ENCODE measurements at places on chromosomes 5 and 9. TPM values are rescaled to one million over a fixed set of nuclear protein-coding genes. Genes with fewer than 3 reads are reported as not detected.
A peak's percentile ranks its signal among the peaks of the same experiment; 100 is the strongest.

DNA sequence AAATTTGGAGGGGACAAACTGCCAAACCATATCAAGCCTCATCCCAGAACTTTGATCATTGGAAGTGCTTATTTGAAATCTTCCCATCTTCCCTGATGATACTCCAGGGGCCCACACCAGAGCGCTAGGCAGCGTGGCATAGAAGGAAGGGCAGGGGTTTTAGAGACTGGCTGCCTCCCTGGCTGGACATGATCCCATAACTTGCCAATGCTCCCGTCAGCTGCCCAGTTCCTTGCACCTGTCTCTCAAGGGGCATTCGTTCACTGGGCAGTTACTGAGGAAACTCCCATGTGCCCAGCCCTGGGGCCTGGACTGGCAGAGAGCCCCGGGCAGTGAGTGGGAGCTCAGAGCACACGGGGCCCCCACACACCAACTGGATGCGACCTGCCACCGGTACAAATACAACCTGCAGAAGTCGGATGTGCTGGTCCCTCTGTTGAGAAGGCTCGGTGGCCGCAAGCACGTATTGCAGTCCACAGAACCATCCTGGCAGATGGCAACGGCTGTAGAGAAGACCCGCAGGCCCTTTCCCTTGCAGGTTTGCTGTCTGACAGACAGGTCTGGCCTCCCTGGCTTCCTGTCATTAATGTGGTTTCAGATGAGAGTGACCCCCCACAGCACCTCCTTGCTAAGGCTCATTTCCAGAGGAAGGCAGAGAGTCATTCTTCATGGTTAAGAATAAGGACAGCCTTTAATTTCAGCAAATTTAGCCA lies 122.4 kb downstream of the MVB12B start:
- DNase-seq = peak; percentile 59

DNA sequence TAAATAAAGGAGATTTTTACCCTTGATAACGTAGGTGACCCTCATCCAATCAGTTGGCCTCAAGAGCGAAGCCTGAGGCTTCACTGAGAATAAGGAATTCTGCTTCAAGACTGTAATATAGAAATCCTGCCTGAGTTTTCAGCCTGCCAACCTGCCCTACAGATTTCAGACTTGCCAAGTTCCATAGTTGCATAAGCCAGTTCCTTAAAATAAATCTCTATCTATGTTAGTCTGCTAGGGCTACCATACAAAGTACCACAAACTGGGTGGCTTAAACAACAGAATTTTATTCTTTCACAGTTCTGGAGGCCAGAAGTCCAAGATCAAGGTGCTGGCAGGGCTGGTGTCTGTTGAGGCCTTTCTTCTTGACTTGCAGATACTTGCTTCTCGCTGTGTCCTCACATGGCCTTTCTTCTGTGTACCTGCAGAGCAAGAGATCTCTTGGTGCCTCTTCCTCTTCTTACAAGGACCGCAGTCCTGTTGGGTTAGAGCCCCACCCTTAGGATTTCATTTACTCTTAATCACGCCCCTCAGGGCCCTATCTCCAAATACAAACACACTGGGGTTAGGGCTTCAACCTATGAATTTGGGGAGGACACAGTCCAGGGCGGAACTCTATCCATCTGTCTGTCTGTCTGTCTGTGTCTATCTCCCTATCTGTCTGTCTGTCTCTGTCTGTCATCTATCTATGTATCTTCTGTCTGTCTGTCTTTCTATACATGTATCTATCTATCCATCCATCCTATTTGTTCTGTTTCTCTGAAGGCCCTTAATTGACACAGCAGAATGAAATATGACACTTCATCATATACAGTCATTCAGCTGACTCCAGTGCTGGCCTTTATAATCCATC lies 17.0 kb upstream of the CMBL start:
- DNase-seq = no peak

- no peak for DNase-seq
These were observed 5.4 kb downstream of the GOLM1 start for GRCh38 chr9:86093788-86094555.

DNA sequence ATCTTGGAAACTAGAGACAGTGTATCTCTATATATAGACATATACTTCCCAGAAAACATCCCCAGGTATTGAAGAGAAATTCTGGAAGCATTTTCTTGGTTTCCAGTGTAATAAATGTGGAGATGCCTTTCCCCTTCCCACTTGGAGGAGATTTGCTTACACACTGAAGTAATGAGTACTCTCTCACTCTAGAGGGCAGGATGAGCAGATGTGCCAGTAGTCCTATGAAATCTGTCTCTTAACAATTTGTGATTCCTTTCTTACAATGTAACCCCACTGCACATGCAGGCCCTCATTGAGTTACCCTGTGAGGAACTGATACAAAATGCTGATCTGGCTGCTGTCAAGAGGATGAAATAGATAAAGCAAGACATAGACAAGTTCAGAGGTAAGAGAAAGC lies 567.2 kb downstream of the SLCO4C1 start:
- no peak for DNase-seq

GRCh38 chr5:39376293-39376714 lies 12.0 kb upstream of the C9 start:
- DNase-seq = no peak

APBA1 gene
- total RNA-seq = 7.7 TPM

EXOSC2 gene
- 21.2 TPM for total RNA-seq
